ENCODE measurements at places on chromosomes 7 and 10.

DNA sequence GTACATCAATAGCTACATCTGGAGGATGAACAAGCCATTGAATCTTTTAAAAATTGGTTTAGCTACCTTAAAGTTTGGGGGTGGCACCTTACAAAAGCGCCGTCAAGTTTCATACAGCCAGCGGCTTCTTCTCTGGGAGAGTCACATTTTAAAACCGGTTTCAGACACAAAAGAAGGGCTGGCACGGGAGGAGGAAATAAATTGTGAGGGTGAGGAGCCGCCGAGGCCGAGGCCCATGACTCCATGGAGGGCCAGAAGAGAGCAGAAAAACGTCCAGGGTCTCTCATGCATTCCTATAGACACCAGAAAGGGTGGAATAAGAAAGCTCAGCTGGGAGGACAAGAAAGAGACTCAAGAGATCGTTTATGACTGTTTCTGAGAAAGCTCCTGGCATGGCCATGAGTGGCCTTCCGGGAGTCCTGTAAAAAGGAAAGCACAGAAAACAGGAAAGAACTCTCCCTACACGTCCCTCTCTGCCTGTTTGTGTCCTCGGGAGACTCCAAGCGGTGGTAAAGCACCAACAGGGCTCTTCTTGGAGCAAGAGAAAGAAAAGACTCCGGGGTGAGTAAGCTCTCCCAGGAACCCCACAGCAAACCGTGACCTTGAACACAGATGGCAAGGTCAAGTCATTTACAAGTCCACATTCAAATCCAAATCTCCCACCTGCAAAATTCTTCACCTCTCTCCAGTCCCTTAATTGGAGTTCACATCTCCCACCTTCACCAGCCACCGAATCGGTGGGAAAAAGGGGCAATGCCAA is 1.8 kb downstream of the FRAT2 start:
- peak; percentile 78 for DNase-seq

DNA sequence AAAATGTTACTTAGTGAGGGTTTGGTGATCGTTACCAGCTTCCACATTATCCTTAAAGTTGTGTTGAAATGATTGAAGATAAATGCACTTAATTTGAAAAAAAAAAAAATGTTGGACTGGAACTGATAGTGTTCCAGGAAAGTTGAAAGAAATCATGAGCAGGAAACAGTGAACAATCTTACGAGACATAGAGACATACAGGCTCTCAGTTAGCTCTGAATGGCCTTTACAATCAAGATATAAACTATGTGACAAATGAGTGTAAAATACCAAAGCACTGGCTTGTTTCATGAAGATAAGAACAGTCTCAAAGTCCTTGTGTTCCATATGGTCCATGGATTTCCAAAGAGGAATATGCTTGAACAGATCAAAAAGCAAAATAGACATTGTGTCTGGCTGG is 430.1 kb upstream of the ETV1 start:
- no peak for DNase-seq

GRCh38 chr10:59655309-59655708 is 54.3 kb downstream of the SLC16A9 start:
- DNase-seq, result no peak

DNA sequence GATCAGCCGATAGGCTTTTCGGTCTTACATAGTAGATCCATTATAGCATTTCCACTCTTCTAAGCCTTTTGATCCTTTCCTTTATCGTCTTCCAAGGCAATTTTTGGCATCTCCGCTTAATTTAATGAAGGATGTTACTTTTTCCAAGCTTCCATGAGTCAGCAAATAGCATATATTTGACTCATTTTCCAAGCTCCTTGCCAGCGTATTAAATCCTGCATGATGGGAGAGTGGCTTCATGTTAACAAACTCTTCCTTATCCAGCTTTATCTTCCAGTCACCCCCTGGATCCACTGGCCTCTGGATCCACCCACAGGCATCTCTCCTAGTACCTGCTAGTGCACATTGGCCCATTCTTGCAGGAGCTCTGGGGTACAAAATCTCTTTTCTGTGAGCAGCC is 13.0 kb downstream of the OR9A2 start:
- DNase-seq, result peak; percentile 90

- no peak for DNase-seq
Measured at GRCh38 chr10:129323879-129324278, 143.2 kb upstream of the MGMT start.

GRCh38 chr7:150003304-150003810 is 129.6 kb downstream of the ATP6V0E2 start:
- DNase-seq, result no peak

DNA sequence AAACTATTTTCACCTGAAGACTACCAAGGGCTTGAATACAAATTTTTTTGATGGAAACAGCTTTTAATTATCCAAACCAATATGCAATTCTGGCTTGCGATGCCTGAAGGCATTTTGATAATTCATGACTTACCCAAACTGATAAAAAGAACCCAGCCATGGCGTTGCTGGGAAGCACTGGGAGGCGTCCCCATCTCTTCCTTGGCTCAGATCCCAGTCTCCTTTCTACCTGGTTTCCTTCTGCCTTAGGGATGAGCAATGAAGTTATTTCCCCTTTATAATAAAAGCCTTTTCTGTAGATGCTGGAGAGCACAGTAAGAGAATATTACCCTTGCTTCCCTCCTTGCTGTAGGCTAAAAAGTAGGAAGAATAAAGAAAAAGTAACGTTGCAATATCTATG is 129.1 kb upstream of the ANK3 start:
- DNase-seq, result no peak

GRCh38 chr7:137717045-137717444 is 129.7 kb downstream of the DGKI start:
- DNase-seq, result no peak

DNA sequence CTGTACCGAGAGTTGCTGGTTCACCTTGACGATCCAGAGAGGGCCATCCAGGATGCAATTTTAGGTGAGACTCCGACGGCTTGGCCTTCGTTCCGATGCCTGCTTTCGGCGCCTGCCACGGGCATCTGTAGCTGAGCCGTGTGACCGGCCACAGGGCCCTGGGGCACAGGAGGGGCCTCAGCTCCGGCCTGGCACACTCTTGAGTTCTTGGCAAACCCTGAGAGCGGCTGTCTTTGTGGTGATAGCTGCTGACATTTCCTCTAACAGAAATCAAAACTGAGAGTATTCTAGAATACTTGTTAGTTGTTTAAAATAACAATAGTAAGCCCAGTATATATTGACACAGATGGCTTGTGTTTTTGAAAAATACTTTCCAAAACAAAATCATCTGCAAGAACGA is 52.2 kb upstream of the SUN1 start:
- DNase-seq, result no peak

DNA sequence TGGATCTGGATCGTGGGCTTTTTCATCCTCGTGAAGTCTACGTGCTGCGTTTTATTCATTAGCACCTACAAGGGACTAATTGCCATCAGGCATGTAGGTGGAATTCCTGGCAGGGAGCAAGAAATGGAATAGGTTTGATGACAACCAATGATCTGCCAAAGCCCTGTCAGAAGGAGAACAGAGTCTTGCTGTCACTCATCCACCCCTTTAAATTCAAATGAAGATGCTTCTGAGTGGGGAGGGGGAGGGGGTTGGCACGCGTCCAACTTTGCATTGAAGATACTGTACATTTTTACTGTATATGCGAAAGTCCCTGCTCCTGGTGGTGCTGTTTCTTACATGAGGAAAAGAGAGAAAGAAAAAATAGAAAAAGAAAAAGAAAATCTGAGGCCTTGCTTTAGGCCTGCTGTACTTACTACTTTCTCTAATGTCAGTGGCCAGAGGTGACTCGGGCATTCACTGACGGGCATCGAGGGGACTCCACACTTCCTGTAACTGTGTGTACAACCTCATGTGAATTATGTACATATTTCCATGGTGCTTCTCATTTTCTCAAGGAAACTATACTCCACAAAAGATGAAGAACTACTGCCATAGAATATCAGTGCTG is 569.1 kb downstream of the INHBA start:
- no peak for DNase-seq

- DNase-seq, result no peak
Measured at GRCh38 chr7:81064426-81064825, 145.6 kb upstream of the SEMA3C start.

DNA sequence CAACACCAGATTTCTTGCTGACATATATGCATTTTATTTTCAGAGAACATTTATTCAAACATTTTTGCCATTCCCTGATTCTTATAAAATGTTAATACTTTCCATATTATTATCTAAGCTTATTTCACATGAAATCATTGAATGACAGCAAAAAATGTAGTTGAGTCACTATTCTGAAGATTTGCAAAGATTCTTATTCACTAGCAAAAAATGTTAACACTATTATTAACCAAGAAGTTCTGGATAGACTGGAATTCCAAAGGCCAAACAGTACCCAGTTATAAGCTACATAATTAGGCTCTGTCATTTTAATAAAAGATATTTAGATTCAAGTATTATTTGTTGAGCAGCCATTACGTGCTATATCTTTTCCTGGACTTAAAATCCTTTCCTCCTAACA is 4.3 kb downstream of the GSTO2 start:
- peak; percentile 83 for DNase-seq

- peak; percentile 59 for DNase-seq
Measured at GRCh38 chr10:81280497-81281479, 594.2 kb upstream of the NRG3 start.

GRCh38 chr10:71623098-71623985 is 96.2 kb downstream of the C10orf105 start:
- peak; percentile 29 for DNase-seq

DNA sequence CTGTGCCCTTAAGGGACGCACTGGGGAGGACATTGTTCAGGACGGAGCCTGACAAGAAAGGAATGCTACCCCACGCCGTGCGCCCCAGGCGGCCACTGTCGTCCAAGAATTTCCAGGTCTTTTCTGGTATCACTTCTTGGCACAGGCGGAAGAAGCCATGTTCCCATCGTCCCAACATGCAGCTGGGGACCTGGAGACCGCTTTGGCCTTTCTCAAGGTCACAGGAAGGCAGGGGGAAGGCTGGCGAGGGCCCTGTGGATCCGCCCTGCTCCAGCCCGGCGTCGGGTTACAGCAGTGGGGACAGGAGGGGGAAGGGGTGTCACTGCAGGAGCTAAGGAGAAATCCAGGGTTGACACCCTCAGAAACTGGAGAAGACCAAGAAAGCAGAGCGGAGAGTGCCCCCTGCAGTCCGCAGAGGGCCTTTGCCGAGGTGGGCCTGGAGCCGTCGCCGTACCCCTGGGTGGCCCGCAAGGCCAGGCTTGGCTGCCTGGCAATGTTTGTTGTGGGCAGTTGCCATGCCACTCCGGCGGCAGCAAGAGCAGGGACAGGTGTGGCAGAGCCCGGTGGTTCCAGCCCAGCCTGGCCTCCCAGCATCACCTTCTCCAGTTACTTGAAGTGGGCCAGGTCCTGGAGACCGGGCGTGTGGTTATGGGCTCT is 104.1 kb downstream of the LHPP start:
- peak; percentile 4 for DNase-seq

- peak; percentile 68 for DNase-seq
Measured at GRCh38 chr10:34889004-34889869, 74.1 kb upstream of the PARD3 start.

DNA sequence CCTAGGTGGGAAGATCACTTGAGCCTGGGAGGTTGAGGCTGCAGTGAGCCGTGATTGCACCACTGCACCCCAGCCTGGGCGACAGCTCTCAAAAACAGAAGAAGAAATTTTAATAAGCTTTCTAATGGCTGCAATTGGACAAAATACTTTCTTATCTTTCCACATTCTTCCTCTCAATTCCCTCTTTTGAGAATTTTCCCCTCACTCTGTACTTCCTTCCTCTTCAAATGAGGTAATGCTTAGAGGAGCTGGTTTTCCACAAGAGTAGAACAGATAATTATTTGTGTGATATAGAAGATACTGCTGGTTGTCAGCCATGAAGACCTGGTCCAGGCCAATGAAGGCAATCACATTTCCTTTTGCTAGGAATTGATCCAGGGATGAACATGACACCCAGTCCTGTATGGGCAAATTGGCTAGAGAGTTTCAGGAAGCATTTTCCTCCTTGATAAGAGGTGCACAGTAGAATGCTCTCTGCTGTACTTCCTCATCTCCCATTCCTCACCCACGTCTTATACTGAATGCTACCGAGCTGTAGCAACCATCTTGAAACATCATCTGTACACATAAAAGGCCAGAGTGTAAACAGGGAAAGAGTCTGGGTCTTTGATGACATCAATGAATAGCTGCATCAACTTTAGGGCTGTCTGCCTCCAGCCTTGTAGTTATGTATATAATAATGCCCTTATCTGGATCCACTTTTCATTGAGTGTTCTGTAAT is 103.9 kb downstream of the CDK6 start:
- no peak for DNase-seq

GRCh38 chr7:99372275-99373090 is 2.0 kb upstream of the ARPC1B start:
- DNase-seq, result peak; percentile 57

- DNase-seq, result no peak
Measured at GRCh38 chr7:148750442-148751355, 52.0 kb downstream of the CUL1 start.
